ENCODE measurements at places on chromosomes 7 and 10.

- no peak for DNase-seq
These were observed 84.9 kb upstream of the ADRB1 start for GRCh38 chr10:113958631-113959382.

DNA sequence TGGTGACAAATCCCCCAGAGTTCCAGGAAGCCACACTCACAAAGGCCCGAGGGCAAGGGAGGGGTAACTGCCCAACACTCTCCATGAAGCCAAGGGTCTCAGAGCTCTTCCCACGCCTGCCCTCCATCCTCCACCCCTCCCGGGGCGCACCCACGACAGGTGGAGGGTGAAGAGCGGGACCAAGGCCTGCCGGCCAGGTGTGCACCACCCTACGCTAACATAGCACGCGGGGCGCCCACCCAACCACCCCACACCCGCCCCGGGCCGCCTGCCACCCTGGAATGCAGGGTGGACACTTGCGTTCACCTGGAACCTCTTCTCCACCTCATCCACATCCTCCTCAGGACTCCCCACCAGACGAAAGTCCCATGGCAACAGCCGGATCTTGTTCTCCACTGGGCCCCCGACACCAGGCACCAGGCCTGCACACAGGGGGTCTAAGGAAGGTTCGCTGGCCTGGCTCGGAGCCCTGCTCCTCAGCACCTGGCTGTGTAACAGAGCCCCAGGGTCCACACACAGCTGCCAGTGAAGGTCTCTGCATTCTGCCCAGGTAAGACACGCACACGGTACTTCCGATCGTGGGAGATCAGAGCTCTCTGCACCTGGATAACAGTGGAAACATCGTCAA lies 32.7 kb downstream of the MAD1L1 start:
- no peak for DNase-seq

DNA sequence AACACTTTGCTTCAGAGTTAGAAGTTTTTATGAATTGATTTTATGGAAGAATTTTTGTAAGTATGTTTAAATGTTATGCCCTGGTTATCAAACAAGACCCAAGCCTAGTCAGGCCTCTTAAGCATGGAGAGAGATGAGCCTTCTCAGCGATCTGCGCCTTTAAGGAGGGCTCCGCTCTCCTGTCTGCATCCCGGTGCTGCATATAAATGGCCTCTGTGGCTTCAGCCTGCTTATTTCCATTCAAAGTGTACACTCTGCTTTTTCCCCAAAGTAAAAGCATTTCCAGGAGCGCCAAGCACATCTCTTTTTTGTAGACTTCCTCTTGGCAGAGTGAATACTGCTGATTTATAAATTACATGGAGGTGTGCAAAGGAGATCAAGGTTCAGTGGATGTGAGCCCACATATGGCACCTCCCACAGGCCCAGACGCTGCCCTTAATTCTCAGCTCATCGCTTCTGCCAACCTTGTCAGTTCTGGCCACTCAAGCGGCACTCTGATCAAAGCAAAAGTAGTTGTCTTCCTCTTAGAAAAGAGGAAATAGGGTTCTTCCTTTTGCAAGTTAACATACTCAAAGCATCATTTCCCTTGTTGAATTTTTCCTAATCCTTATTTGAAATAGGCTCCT lies 70.0 kb upstream of the SFMBT2 start:
- DNase-seq: no peak

- no peak for DNase-seq
These were observed 113.6 kb downstream of the LSMEM1 start for GRCh38 chr7:112594397-112594796.

GRCh38 chr7:120876922-120877321 lies 19.0 kb upstream of the TSPAN12 start:
- no peak for DNase-seq

- DNase-seq: no peak
These were observed 63.6 kb downstream of the PDIA4 start for GRCh38 chr7:148964483-148965267.

- no peak for DNase-seq
These were observed 71.1 kb downstream of the ATAD1 start for GRCh38 chr10:87746911-87747310.

GRCh38 chr10:98430427-98430826 lies 15.4 kb upstream of the PYROXD2 start:
- no peak for DNase-seq

- DNase-seq: no peak
These were observed 112.2 kb downstream of the TES start for GRCh38 chr7:116322541-116322940.

DNA sequence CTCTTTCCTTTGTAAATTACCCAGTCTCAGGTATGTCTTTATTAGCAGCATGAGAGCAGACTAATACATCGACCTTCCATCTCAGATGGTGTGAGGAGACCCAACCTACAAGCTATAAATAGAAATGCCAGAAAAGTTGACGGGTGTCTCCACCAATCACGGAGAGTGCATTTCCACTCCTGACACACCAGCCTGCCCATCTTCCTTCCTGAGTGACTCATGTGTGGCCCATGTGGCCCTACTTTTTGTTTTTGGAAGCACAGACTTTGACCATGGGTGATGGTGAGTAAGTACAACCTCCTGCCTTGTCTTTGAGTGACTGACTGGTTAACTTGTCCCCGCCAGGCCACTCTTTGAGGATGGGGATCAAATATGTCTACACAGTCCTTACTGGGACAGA lies 147.0 kb downstream of the OAT start:
- DNase-seq: no peak

DNA sequence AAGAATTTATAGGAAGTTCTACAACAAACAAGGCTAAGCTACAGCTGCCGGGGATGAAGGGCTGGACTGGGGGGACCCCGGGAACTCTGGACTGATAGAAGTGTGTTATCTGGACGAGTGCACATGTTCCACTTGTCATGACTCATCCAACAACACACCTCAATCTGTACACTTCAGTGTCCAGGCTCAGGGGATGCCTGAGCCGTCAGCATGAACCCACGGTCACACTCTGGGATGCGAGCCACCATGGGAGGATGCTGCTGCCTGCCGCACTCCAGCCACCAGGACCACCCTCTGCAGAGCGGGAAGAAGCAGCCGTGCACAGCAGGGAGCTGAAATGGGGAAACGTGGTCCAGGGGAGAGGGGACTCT lies 67.5 kb downstream of the MAD1L1 start:
- DNase-seq: no peak

- no peak for DNase-seq
These were observed 305.4 kb upstream of the PODXL start for GRCh38 chr7:131861620-131862346.

GRCh38 chr10:116756277-116756676 lies 13.9 kb upstream of the HSPA12A start:
- DNase-seq: no peak

DNA sequence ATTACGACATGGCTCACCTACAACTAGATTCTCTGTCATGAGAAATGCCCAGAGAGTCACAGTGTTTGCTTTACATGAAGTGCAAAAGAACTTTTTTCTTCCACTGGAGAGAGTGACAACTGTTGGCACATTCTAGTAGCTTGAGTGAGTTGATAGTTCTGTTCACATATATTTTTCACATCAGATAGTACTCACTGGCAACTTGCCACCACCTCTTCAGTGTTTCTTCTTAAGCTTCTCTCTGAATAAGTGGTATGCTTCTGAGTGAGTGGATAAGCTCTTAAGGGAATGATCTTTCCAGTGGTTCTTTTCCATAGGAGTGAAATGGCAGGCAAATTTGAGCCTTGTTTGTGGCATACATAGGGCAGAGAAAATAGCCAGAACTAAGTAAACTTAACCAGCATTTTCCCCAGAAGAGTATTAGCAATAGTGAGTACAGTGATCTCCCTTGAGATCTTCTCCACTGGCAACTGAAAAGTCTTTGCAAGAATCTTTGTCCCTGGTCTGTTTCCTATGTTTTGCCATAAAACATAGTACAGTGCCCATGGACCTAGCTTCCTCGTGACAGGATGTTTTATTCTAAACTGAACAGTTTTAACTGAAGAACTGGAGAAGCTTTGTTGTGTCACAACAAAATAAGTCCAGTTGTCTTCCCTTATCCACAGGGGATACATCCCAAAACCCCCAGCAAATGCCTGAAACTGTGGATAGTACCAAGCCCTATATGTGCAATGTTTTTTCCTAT lies 125.4 kb upstream of the CDK13 start:
- no peak for DNase-seq

DNA sequence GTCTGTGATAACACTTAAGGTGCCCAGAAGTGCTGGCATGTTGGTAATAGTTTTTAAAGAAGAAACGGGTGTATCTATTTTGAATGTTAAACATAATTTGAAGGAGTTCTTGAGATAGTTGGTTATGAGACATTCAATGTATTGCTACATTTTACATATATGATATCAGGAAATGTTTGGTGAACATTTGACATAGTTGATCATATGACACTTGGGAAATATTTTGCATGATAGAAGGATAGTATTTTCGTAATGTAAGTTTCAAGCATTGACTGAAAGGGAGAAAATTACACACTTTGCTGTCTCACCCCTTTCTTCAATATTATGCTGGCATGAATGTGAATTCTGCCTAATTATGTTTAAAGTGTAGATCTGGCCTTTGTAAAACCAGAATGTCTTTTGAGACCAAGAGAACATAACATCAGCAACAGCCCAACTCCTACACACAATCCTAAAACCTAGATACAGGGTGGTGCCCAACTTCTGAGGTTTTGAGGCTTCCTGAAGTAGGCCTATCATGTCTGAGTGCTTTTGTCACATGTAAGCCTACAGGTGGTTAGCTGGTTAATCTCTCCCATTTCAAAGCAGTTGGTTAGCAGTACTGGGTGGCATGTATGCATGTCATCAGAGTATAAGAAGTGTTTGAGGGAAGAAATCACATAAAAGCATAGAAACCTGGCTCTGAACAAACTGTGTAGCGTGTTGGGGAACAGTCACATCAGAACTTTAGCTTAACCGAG lies 2.1 kb downstream of the ADD3 start:
- peak; percentile 25 for DNase-seq

- no peak for DNase-seq
These were observed 120.0 kb upstream of the TCERG1L start for GRCh38 chr10:131431533-131431932.

DNA sequence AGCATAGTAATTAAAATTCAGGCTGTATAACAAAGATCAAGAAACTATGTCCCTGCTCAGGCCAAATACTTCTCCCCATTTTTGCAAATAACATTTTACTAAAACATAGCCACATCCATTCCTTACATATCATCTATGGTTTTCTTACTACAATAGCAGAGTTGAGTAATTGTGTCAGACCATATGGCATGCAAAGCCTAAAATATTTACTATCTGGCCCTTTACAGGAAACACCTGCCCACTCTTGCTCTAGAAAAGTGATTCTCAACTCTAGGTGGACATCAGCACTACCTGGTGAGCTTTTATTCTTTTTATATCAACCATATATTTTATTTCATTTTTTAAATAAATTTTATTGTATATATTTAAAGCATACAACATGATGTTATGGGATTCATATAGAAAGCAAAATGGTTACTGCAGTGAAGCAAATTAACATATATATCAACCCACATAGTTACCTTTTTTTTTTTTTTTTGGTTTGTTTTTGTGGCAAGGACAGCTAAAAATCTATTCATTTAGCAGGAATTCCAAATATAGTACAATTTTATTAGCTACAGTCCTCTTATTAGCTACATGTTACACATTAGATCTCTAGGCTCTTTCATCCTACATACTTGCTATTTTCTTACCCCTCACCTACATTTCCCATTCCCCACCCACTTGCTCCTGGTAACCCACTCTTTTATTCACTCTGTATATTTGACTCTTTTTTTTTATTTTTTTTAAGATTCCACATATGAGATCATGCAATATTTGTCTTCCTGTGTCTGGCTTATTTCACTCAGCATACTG lies 19.6 kb downstream of the ABI1 start:
- DNase-seq: no peak

Measured in GM20000 (cell line).